ENCODE measurements at places on chromosomes 4 and X.

GRCh38 chrX:72115380-72115779 lies 16.3 kb downstream of the RTL5 start:
- DNase-seq: no peak

DNA sequence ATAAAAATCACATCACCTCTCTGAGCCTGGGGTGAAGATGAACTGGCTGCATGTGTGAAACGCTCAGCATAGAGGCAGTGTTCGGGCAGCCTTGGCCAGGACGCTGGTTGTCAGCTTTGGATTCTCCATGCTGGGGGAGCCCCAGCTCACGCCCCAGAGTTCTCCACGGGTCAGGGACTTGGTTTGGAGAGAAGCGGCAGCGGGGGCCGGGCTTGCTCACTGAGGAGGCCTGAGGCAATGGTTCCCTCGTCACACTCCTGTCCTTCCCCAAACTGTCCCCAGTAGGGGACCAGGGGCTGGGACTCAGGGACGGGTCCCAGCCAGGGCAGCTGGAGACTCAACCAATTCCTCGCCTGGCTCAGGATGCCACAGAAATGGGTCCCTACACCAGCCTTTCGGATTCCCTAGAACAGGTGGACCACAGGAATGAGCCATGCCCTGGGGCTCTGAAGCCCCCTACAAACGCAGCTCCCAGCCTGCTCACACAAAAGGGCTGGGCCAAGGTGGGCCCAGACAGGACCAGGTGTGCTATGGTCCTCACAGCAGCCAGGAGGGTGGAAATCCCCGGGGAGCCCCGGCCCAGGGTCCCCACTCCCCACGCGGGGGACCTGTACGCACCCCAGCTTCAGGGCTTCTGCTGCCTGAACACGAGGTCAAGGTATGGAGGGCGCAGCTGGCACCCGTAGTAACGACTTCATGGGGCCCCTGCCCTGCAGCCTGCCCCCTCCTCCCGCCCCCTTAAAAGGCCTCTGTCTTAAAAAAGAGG lies 1.4 kb downstream of the MXD4 start:
- DNase-seq: peak; percentile 22

- no peak for DNase-seq
Observed at GRCh38 chr4:151389311-151389710, 19.7 kb upstream of the FHIP1A start.

DNA sequence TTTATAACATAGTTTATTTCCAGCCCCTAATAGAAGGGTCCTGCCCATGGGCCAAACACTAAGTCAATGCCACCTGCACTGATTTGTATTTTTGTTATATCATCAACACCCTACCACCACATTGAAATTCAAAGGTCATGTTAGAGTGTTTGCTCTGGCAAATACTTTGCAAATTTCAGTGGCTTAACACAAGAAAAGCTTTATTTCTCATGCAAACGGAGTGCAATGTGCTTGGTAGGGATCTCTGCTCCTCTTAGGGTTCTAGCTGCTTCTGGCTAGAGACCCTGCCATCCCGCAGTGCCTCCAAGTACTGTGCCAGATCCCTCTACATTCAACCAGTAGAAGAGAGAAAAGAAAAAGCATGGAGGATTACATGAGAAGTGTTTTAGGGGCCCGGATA lies 230.8 kb upstream of the TET2 start:
- no peak for DNase-seq

Measured in activated CD8-positive, alpha-beta memory T cell treated with anti-CD3 and anti-CD28 coated beads, Interleukin-2, amount 50 U/mL, for 4 hours (primary cell).